ENCODE measurements at places on chromosomes 2 and 18.

GRCh38 chr18:5890331-5891183 is 4.8 kb downstream of the TMEM200C start:
- no peak for DNase-seq

GRCh38 chr18:11818486-11819203 is 32.6 kb upstream of the CHMP1B start:
- no peak for DNase-seq

DNA sequence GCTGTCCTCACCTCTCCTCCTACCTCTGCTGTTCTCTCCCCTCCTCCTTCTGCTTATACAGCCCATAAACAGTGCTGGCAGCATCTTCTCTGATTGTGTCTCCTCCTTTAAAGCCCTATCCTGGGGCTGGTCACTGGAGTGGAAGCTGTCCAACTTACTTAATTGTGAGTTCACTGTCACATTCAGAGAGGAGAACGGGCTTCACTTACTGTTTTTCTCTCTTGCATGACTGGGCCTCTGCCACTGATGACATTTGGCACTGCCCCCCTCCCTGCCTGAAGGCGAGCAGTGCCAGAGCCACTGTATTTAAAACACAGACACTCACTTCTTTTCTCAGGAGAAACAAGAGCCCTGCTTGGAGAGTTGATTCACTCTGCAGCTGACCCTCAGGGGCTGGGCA is 12.3 kb downstream of the GAD1 start:
- no peak for DNase-seq

GRCh38 chr2:157067562-157067961 is 189.9 kb upstream of the GALNT5 start:
- DNase-seq = no peak

DNA sequence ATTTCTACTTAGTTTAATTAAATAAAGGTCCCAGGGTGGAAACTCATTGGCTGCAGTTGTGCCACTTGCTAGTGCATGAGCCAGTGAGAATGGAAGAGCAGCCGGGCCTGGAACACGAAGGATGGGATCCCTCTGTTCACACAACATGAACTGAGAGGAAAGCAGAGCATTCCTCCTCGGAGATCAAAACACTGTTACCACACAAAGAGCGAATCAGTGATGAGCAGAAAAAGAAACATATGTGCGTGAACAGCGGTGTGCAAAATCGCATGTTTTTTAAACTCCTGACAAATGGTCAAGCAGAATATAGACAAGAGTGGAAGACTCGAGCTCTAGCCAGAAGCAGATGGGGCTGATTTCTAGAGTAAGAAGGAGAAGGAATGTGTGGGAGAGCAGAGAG is 28.4 kb upstream of the ANKRD44 start:
- no peak for DNase-seq

DNA sequence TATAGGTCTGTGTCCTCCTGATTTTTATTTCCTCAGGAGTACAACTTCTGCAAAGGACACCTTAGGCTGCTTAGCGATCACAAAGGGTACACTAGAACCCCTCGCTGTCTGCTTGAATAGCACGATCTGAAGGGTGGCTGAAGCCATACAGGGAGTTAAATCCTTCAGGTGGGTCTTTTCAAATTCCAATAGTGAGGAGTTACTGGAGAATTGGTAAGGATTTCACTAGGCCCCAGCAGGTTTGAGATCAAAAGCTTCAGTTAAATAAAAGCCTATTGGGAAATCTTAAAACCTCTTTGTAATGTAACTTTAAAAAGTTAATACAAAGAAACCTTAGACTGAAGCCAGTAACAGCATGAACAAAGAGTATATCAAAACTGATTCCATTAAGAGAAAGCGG is 613.1 kb downstream of the ZEB2 start:
- DNase-seq = no peak

DNA sequence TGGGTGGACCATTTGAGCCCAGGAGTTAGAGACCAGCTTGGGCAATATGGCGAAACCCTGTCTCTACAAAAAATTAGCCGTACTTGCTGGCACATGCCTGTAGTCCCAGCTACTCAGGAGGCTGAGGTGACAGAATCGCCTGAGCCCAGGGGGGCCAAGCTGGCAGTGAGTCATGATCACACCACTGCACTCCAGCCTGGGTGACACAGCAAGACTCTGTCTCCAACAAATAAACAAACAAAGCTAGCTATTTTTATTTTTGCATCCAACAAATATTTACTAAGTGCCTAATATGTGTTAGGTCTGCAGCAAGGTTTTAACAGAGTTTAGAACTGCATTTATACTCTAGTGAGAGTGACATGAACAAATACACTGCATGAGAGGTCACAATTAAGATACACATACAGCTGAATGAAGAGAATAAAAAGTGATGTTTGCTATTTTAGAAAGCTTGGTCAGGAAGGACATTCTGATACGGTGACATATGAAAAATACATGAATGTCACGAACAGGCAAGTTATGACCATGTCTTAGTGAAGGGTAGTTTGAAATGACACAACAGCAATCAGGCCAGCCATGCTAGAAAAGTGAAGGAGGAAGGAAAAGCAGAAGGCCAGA is 83.2 kb upstream of the FRZB start:
- no peak for DNase-seq

DNA sequence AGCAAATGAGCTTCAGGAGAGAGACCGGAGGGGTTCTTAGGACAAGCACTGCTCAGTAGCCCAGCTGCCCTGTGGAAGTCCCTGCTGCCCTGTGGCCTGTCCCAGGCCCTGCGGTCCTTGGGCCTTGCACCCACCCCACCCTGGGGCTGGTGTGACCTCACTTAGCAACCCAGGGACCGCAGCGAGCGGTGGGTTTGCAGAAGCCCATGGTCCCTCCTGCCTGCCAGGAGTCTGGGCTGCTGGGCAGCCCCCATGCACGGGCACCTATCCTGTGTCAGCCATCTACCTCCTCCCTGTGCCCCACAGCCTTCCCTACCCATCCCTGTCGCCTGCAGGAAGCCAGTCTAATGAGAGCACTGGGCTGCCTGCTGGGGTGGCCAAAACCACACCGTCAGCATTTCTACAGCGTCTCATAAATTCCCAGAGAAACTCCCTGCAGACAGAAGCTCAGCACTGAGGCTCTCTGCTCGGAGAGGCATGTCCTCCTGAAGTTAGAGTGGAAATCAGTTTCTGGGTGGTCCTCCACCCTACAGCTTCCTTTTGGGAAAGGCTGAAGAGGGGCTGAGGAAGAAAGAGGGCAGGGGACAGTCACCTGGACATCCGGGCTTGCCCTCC is 231.1 kb upstream of the HS6ST1 start:
- no peak for DNase-seq

GRCh38 chr18:26464128-26465011 is 84.0 kb downstream of the KCTD1 start:
- no peak for DNase-seq

DNA sequence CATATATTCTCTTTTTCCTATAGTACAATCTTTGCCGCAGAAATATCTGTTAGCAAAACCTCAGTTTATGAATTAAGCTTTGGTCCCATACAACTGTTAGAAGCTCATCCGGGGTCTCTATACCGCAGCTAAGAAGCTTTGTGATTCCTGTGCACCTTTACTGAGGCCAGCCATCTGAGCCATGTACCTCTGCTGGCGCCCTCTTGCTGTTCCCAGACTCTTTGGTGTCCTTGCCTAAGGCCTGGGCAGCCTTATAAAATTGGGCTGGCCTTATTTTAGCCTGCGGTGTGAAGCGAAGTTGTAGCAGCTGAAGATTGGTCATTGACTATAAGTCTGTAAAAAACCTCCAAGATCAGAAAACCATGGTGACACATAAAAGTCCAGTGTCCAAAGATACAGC is 1135.1 kb upstream of the CHAC2 start:
- no peak for DNase-seq

DNA sequence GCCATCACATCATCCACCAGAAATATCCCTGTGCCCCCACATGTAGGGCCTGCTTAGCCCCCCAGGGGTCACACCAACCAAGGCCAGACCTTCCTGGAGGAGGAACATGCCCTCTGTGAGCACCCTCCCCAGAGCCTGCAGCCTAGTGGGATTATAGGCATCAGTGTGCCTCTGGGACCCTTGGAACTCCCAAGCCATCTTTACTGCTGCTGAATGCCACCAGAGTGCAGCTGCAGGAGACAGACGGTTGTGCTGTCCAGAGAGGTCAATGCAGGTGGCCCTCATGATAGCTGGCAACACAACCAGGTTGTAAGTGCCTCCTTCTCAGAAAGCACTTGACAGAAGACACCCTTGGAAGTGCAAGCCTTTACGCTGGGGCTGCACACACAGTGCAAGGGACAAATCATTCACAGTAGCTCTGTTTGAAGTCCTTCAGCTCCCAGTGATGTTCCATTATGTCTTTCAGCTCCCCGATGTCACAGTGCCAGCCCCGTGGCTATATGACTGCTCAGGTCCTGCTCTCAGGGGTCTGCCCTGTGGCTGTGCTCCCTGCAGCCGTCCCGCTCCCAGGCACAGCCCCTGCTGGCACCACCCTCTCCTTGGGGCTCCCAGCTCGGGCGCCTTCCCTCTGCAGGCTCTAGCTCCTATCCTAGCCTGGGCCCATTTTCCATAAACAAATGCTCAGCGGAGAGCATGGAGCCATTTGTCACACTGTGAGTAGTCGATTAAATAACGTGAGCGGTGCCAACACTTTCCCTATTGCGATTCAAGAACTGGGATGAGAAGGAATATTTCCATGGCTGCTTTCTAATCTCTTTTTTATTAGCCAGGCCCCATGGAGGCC is 65.1 kb downstream of the EDAR start:
- DNase-seq = no peak

GRCh38 chr2:107989445-107989844 is 3.1 kb downstream of the SLC5A7 start:
- DNase-seq = no peak

- no peak for DNase-seq
Measured at GRCh38 chr18:26700201-26700600, 151.8 kb upstream of the KCTD1 start.

GRCh38 chr2:47034973-47035609 is 119.5 kb upstream of the MCFD2 start:
- DNase-seq = no peak

- no peak for DNase-seq
Measured at GRCh38 chr2:204722207-204722606, 176.9 kb downstream of the PARD3B start.

DNA sequence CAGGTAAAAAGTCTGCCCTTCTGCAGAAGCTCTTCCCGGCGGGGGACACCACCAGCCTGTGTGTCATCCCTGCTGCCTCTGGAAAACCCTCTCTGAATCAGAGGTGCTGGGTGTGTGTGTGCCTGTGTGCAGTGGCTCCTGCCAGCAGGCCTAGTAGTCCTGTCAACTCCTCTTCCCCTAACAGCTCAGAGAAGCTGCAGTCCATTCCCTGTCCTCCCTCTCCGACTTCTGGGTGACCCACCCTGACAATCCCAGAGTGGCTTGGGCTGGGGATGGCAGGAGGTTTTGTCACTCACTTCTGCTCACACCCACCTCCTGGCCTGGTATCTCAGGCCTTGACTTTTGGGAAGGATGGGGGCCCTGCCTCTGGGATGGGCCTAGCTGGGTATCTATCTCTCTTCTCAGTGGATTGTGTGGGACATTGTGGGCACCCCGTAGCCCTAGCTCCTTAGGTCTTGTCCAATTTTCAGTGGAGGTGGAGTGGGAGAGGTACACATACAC is 2.3 kb downstream of the WNT10A start:
- no peak for DNase-seq

GRCh38 chr2:138893746-138894145 is 113.6 kb upstream of the NXPH2 start:
- DNase-seq = no peak

DNA sequence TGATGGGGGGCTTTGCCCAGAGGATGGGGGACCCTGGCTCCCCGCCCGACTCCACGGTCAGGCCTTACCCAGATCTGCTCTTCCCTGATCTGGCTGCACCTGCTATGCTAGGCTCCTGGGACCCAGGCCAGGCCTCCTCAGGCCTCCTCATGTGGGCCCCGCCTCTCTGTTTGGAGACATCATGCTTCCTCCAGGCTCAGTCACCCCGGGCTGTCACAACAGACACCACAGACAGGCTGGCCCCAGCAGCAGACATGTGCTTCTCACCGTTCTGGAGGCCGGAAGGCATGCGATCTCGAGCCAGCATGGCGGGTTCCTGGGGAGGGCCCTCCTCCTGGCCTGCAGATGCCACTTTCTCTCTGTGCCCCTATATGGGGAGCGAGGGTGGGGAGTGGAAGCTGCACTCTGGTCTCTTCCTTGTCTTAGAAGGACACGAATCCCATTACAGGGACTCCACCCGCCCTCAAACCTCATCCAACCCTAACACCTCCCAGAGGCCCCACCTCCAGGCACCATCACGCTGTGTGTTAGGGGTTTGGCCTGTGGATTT is 10.8 kb upstream of the NEU4 start:
- peak; percentile 16 for DNase-seq

GRCh38 chr2:158733430-158733755 is 61.7 kb upstream of the DAPL1 start:
- no peak for DNase-seq

DNA sequence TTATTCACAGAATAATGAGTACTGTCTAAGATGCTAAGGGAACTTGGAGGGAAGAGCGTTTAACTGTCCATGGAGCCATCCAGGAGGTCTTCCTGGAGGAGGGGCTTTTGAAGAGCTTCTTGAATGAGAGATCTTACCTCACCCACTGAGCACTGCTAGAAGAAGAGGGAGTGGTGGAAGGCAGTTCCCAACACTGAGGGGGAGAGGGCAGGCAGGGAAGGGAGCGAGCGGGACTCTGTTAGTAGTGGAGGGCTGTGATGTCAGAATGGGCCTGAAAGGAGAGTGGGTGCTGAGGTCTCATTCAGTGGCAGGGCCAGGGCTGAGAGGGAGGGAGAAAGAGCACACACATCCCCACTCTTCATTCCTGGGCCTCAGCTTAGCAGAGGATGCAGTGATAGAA is 65.0 kb downstream of the NCK2 start:
- DNase-seq = no peak

DNA sequence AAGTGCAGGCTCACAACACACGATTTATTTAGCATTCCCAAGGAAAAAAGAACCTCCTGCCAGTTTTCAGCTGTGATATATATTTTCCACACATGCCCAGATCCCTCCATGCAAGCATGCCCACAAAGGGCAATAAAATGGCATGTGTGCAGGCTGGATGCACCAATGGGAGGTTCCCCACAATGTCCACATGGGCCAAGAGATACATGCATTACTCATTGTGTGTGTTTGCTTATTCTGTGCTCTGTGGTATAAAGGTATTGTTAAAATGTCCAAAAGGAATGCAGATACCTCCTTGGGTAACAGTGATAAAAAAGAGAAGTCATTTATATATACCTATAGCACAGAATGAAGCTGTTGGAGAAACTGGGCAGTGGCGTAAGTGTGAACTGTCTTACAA is 207.4 kb downstream of the FHOD3 start:
- no peak for DNase-seq
